ENCODE measurements at places on chromosomes 4 and X. TPM values are rescaled to one million over a fixed set of nuclear protein-coding genes. Genes with fewer than 3 reads are reported as not detected.

COPS4 gene
- polyA plus RNA-seq = 80.7 TPM

DNA sequence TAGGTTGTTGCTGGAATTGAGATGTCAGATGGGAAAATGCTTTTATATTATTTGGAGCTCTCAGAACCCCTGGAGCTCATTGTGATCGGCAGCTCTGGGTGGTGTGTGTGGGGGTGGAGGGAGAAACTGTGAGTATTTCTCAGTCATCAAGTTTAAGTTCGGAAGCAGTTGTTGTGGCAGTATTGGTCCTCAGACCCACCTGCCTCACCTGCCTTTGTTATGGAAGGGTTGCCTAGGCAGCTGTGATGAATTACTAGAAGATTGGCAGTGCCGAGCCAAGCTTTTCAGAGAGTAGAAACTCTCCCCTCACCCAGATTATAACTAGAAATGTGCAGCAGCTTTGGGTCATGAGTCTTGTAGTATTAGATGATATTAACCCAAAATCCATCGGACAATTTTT lies 9.5 kb downstream of the IGSF1 start:
- DNase-seq = no peak

DNA sequence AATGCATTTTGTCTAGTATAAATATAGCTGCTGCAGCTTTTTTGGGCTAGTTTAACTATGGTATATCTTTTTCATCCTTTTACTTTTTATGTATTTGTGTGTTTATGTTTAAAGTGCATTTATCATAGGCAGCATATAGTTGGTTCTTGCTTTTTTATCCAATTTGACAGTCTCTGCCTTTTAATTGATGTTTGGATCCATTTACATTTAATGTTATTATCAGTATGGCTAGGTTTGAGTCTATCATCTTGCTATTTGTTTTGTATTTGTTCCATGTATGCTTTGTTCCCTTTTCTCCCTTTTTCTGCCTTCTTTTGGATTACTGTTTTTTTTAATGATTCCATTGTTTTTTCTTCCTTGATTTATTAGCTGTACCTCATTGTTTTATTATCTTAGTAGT lies 40.3 kb downstream of the GNL3L start:
- DNase-seq = no peak

GRCh38 chrX:88135735-88136134 lies 611.3 kb upstream of the CPXCR1 start:
- DNase-seq = peak; percentile 2

PLXNA3 gene
- polyA plus RNA-seq = 60.5 TPM

CT45A3 gene
- not detected for polyA plus RNA-seq

DNA sequence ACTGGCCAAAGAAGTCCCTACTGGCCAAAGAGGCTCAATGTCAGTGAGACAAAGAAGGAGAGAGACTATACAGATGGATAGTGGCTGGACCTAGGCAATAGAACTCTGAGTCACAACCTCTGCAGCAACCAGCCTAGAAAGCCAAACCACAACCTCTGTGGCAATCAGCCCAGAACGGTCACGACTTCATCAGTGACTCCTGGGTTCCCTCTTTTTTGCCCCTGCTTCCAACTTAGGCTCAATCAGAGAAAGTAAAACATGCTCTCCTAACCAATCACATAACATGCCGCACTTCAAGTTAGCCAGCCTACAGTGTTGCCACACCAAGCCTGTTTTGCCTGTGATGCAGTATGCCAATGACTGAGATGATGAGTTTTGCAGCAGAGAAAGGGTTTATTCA lies 203.4 kb downstream of the ANAPC10 start:
- DNase-seq = no peak

- no peak for DNase-seq
Observed at GRCh38 chrX:25084446-25084845, 68.7 kb upstream of the ARX start.

XAGE1B gene
- not detected for polyA plus RNA-seq
